ENCODE measurements at places on chromosomes 2 and 18.

DNA sequence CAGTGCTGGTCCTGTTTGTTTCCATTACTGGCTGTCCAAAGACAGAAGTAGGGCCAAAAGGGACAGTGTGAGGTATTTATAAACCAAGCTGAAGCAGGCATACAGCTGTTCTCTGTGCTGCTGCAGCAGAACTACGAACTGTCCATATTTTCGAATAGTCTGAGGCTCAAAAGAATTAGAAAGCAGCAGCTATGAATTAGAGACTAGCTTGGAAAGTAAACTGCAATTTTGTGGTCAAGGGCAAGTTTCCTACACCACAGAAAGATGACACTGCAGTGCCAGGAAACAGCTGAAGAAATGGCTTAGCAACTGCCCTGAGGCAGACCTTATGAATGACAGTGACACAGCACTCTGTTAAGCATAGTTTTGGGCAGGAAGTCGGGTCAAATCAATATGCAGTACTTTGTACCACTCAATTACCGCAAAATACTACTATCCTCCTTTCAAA, 125.3 kb downstream of the TMEM131 start:
- peak overlapping the region; percentile 87 for H3K27ac ChIP-seq
- H3K27me3 ChIP-seq: no peaks in the 10 kb centered on the region
- H3K36me3 ChIP-seq: no peaks in the 10 kb centered on the region
- DNase-seq: no peak
- H3K4me1 ChIP-seq: peaks cover 34% of the 10 kb centered on the region
- no peak overlapping the region for H3K4me3 ChIP-seq

DNA sequence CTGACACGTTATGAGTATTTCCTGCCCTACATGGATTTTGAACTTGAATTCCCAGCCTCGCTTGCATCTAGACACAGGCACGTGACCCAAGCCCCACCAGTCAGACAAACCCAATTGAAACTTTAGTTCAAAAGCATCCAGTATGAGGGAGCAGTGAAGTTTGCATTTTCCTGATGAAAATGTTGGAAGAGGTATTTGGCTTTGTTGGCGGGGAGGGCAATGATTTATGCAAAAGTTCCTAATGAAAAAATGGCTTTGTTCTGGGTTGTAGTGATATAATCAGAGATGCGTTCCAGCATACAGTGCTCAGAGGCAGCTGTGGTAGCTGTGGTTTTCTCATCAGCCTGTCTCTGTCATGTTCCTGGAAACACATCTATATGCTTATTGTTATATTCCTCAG, 36.8 kb upstream of the CPS1 start:
- H3K36me3 ChIP-seq: no peaks in the 10 kb centered on the region
- no peaks in the 10 kb centered on the region for H3K4me1 ChIP-seq
- H3K27me3 ChIP-seq: no peaks in the 10 kb centered on the region
- no peak for DNase-seq
- no peak overlapping the region for H3K4me3 ChIP-seq

GRCh38 chr2:40254611-40255010, 197.3 kb downstream of the SLC8A1 start:
- H3K4me1 ChIP-seq: peaks cover 3% of the 10 kb centered on the region
- no peak overlapping the region for H3K4me3 ChIP-seq
- no peaks in the 10 kb centered on the region for H3K27me3 ChIP-seq
- H3K27ac ChIP-seq: no peak overlapping the region
- no peak for DNase-seq

DNA sequence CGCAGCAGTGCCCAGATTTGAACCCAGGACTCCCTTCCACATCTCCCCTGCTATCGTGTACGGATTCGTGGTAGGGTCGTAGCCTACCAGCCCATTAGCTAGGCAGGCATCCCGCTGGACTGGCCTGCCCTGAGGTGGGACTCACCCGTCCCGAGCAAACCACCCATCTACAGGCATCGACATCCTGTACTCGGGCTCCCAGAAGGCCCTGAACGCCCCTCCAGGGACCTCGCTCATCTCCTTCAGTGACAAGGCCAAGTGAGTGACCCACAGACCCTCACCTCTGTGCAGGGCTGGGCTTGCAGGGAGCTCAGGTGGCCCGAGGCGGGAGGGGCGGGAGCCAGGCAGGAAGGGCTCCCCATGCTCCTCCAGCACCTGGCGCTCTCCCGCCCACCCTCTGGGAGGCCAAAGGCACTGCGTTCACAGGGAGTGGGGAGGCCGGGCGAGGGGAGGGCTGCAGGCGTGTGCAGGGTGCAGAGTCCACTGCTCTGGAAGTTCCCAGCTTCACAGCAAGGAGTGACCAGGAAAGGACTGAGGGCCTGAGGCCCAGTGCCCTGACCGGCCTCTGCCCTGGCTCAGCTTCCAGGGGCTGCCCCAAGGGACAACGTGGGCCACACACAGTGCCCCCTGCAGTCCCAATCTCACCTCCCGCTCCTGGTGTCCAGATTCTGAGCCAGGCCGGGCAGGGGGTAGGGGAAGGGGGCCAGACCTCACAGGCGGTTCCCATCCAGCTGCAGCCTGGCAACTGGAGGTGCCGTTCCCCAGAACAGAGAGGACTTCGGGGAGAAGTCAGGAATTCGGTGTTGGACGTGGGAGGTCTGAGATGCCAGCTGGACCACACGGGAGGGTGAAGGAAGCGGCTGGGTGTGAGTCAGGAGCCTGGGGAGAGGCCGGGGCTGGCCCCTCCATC, 5.4 kb downstream of the AGXT start:
- no peaks in the 10 kb centered on the region for H3K4me1 ChIP-seq
- no peaks in the 10 kb centered on the region for H3K36me3 ChIP-seq

GRCh38 chr18:57819119-57819518, 16.0 kb upstream of the ATP8B1 start:
- no peaks in the 10 kb centered on the region for H3K27me3 ChIP-seq
- no peaks in the 10 kb centered on the region for H3K36me3 ChIP-seq
- no peak overlapping the region for H3K4me3 ChIP-seq
- DNase-seq: no peak
- peak overlapping the region; percentile 84 for H3K27ac ChIP-seq
- peaks cover 14% of the 10 kb centered on the region for H3K4me1 ChIP-seq

DNA sequence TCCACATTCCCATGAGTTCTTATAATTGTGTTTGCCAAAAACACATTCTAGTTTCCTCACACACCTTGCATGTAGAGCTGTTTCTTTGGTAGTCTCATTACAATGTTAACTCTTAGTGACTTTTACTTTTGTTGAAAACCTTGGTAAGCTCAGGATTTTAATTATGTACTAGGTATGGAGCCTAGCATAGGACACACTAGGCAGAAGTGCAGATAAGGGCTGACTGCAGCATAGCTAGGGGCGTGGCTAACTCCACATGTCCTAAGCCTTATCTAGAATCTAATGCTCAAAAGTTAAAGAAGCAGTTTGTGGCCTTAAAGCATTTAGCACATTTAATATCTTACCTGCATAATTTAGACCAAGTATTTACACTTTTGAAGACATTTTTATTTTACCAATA, 153.7 kb upstream of the FBXO11 start:
- H3K27me3 ChIP-seq: no peaks in the 10 kb centered on the region
- no peaks in the 10 kb centered on the region for H3K36me3 ChIP-seq
- no peak overlapping the region for H3K27ac ChIP-seq

- no peaks in the 10 kb centered on the region for H3K36me3 ChIP-seq
- no peaks in the 10 kb centered on the region for H3K27me3 ChIP-seq
- peaks cover 5% of the 10 kb centered on the region for H3K4me1 ChIP-seq
- H3K27ac ChIP-seq: no peak overlapping the region
- H3K4me3 ChIP-seq: no peak overlapping the region
Observed at GRCh38 chr2:142981756-142982155, 104.3 kb downstream of the KYNU start.

DNA sequence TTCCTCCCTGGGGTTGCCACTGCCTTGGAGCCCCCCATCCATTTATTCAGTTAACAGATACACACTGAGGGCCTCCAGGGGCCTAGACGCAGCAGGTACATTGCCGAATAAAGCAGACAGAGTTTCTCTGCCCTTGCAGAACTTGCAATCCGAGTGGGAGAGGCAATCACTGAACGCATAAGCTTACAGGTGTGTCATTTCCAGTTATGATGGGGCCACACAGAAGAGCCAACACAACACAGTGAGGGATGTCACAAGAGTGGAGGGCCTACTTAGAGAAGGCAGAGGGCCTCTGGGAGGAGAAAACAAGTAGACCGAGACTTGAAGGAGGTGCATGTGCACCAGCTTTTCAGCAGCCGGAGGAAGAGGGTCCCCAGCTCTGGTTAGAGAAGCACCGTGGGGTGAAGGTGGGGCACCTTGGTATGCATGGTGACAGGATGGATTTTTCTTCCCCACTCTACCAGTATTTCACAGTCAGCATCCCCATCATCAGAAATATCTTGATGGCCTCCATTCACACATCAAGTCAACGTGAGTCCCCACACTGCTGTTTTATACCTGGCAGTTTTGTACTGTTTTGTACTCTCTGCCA, 150.9 kb downstream of the SMAD7 start:
- no peak overlapping the region for H3K27ac ChIP-seq
- peak; percentile 27 for DNase-seq
- no peaks in the 10 kb centered on the region for H3K27me3 ChIP-seq

- DNase-seq: no peak
- no peak overlapping the region for H3K4me3 ChIP-seq
- H3K27ac ChIP-seq: peak overlapping the region; percentile 96
- no peaks in the 10 kb centered on the region for H3K36me3 ChIP-seq
Observed at GRCh38 chr2:189933911-189934399, 128.6 kb downstream of the MSTN start.

DNA sequence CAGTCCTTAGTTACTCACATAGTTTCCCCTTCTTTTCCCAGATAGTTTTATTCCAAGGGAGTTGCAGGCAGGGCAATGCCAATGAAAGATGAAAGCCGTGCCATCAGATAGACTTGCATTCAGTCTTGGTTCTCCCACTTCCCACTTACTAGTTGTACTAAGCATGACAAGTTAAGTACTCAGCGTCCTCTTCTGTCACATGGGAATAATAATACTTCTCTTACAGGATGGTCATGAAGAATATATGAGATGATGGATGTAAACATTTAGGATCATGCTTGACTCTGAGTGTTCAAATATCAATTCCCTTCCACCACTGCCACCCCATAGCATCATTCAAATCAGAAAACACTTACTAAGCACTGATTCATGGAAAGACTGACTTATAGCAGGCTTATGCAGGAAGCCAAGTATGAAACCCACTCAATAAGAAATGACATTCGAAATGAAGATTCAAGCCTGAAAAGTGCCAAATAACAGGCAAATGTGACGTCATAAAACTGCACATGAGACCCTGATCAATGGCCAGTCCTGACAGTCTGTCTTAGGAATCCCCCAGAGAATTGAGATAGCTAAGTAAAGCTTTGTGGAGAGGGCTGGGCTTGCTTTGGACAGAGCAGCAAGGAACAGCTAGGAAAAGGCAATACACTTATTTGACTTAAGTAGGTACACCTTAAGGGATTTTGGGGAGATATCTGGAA, 11.1 kb upstream of the EVA1A start:
- no peaks in the 10 kb centered on the region for H3K27me3 ChIP-seq
- peaks cover 15% of the 10 kb centered on the region for H3K4me1 ChIP-seq
- H3K36me3 ChIP-seq: no peaks in the 10 kb centered on the region
- no peak for DNase-seq
- no peak overlapping the region for H3K4me3 ChIP-seq

- H3K27ac ChIP-seq: no peak overlapping the region
- no peak overlapping the region for H3K4me3 ChIP-seq
Observed at GRCh38 chr2:216139884-216140283, 30.7 kb downstream of the XRCC5 start.

DNA sequence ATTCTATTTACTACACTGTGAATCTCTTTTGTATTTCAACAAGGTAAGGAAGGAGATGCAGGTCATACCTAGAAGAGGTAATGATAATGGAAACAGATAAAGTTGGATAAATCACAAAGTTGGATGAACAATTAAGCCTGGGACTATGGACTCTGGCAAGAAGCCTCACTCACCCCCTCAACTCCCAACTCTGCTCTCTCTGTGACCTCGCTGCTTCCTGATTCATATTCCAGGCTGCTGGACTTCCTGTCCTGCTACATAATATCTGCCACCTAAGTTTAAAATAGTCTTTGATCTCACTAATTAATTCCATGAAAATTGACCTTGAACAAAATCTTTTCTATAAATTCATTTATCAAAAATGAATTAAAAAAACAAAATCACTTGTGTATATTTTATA, 215.3 kb downstream of the CALCRL start:
- no peaks in the 10 kb centered on the region for H3K36me3 ChIP-seq
- H3K27me3 ChIP-seq: no peaks in the 10 kb centered on the region
- no peaks in the 10 kb centered on the region for H3K4me1 ChIP-seq
- H3K27ac ChIP-seq: no peak overlapping the region
- no peak for DNase-seq

DNA sequence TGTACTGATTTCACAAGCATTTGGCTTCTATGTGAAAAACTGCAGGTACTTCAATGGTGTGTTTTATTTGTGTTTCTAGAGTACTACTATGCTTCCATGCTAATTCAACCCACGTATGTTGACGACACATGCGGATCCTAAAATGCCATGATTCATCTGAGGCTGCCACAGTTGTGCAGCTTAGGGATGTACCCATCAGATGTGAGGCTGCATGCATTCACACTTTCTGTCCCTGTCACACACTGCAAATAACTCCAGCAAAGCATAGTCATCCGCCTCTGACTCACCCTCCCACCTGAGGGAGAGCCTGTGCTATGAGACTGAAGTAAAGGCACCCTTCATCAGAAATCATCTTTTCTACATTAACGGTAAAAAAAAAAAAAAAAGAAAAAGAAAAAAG, 22.1 kb upstream of the SERTAD2 start:
- H3K27ac ChIP-seq: no peak overlapping the region
- no peaks in the 10 kb centered on the region for H3K36me3 ChIP-seq
- no peaks in the 10 kb centered on the region for H3K4me1 ChIP-seq
- DNase-seq: no peak

Measured in RWPE2 (cell line).